ENCODE measurements at places on chromosomes 2 and 18. TPM values are rescaled to one million over a fixed set of nuclear protein-coding genes. Genes with fewer than 3 reads are reported as not detected.

DNA sequence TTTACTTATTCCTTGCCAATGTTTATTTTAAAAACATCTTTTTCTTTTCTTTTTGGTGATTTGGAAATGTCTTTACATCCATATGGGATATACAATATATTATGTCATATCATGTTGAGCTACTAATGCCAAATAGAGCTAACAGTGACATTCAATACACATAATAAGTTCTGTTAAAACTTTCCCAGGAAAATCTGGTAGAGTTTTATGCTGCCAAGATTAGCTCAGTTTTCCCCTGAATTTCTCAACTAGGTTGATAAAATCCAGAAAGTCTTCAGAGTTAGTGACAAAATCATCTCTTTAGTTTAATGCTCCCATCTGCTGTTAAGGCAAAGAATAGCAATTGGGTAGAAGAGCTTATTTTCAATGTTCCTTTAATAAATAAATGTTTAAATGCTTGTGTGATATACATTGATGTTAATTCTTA lies 9.9 kb downstream of the COL3A1 start:
- no peak for DNase-seq

- DNase-seq = no peak
Observed at GRCh38 chr2:121182520-121182919, 102.5 kb downstream of the TFCP2L1 start.

DNA sequence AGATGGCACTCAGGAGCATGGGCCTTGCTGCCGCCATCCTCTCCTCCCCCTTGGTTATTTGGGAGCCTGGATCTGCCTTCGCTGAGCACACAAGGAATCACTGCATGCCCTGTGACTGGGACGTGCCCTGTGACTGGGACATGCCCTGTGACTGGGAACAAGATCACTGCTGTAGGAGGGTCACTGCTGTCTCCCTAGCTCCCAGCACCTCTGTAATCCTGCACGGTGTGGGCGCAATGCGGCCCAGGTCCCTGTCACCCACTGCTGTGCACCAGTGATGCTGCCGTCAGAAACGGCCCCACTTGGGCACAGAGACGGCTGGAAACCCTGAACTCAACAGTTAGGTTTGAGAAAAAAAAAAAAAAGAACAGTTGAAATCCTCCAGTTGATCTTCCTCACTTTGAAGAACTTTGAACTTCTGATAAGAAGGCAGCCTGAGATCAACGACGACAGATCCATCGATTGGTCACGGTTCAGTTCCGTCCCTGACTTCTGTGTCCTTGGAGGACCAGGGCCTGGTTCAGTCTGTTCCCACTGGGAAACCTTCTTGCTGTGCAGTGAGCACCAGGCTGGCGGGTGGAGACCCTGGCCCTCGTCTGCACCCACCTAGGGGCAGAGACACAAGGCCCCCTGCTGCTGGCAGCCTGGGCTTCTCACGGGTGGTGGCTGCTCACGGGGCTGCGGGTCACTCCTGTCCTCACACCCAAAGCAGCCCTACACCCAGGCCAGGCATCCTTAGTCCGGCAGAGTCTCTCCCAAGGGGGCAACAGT lies 125.9 kb downstream of the PXDN start:
- DNase-seq = no peak

DNA sequence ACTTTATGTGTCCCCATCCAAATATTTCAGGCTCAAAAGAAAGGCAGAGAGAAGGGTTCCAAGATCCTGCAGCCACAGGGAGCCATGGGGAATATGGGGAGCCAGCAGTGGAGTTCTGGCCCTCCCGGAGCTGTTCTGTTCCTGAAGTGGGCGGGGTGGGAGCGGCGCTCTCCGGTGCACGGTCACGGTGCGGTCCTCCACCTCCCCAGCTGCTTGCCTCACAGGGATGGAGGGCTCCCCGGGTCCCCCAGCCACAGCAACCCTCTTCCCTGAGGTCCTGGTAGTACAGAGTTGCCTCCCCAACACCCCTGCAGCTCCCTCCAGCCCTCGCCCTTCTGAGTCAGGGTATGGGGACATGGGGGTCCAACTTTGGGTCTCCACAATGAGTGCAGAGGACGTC lies 26.2 kb upstream of the SNED1 start:
- DNase-seq = no peak

- no peak for DNase-seq
Observed at GRCh38 chr2:30691091-30691947, 115.9 kb downstream of the CAPN13 start.

- no peak for DNase-seq
Observed at GRCh38 chr2:170660409-170660808, 54.7 kb upstream of the SP5 start.

- no peak for DNase-seq
Observed at GRCh38 chr2:116891191-116891590, 923.3 kb upstream of the DDX18 start.

HNRNPLL gene
- 91.5 TPM for total RNA-seq

ANKRD29 gene
- 0.25 TPM for total RNA-seq

TUBB8B gene
- not detected for total RNA-seq

All from T-helper 17 cell (primary cell).